ENCODE measurements at places on chromosomes 1 and 21. TPM values are rescaled to one million over a fixed set of nuclear protein-coding genes. Genes with fewer than 3 reads are reported as not detected.

GRCh38 chr1:34404804-34405203 is 228.1 kb downstream of the C1orf94 start:
- DNase-seq: no peak
- no peaks in the 10 kb centered on the region for H3K4me1 ChIP-seq

Gene TARBP1
- 34.3 TPM for total RNA-seq

GRCh38 chr1:38123356-38124135 is 77.0 kb upstream of the POU3F1 start:
- H3K27ac ChIP-seq: no peak overlapping the region
- H3K36me3 ChIP-seq: no peaks in the 10 kb centered on the region
- no peak overlapping the region for H3K4me3 ChIP-seq
- H3K27me3 ChIP-seq: no peaks in the 10 kb centered on the region
- H3K4me1 ChIP-seq: no peaks in the 10 kb centered on the region

Gene CDKN2C
- total RNA-seq: 0.39 TPM

DNA sequence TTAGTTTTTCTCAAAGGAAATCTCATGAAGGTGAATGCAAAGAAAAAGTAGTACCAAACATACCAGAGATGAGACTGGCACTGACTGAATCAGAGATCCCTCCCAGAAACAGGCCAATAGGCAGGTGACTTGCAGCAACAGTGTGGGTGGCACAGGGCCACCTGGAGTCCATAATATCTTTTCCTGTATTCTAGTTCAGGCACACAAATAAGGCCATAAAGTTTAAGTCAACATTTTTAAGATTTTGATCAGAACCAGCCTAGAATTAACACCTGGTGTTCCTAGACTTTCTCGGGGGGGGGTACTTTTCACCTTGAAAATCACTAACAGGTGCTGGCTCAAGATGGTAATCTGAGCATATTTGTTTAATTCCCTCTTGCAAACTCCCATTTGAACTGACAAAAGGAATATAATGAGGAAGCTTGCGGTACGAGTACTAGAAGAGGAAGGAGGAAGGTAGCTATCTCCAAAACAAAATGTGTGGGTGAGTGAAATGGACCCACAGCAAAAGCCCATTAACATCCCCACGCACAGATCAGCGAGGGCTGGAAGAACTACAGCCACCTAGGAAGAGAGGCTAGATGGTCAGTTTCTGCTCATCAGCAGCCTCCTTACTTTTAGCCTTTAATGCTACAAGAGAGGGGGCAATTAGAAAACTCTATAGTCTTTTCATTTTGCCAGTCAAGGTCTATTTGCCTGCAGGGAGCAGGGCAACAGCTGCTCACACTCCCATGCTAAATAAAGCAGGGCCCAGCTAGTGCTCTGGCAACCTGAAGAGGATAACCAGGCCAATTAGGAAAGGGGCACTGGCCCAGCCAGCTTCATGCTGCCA is 18.9 kb downstream of the SDE2 start:
- H3K4me1 ChIP-seq: no peaks in the 10 kb centered on the region
- no peak overlapping the region for H3K27ac ChIP-seq
- no peak overlapping the region for H3K4me3 ChIP-seq
- H3K36me3 ChIP-seq: peaks cover 27% of the 10 kb centered on the region
- no peak for DNase-seq
- no peaks in the 10 kb centered on the region for H3K27me3 ChIP-seq

DNA sequence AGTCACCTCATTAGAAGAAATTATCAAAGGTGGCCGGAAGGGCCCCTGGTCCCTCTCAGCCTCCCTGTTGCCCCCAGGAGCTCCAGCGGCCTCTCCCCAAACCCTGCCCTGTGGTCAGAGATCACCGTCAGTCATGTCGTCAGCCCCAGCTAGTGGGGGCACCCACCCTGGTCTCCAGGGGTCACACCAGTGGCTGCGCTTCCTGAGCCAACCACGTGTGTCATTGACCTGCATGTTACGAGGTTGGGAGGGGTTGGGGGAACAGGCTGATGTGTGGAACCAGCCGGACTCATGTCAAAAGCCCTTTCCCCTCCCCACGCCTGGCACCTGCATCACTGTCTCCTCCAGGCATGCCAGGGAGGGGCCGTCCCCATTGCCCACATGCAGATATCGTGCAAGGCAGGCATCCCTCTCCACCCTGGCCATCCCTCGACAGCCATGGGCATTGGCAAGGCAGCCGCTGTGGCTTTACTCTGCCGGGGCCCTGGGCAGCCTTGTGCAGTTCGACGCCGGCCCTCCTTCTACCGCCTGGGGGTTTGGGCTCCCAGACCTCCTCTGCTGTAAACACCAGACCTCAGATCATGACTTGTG is 128.7 kb downstream of the CRYAA start:
- H3K27ac ChIP-seq: no peak overlapping the region
- H3K36me3 ChIP-seq: no peaks in the 10 kb centered on the region
- DNase-seq: no peak
- H3K4me3 ChIP-seq: no peak overlapping the region
- peaks cover 17% of the 10 kb centered on the region for H3K4me1 ChIP-seq
- no peaks in the 10 kb centered on the region for H3K27me3 ChIP-seq

Gene KRTAP10-8
- not detected for total RNA-seq

Gene XKR8
- total RNA-seq: 17.5 TPM

DNA sequence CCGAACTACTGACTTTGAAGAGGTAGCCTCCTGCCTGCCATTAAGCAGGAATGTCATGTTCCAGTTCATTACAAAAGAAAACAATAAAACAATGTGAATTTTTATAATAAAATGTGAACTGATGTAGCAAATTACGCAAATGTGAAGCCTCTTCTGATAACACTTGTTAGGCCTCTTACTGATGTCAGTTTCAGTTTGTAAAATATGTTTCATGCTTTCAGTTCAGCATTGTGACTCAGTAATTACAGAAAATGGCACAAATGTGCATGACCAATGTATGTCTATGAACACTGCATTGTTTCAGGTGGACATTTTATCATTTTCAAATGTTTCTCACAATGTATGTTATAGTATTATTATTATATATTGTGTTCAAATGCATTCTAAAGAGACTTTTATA is 159.8 kb upstream of the SGIP1 start:
- H3K4me1 ChIP-seq: no peaks in the 10 kb centered on the region
- H3K27ac ChIP-seq: no peak overlapping the region
- H3K36me3 ChIP-seq: no peaks in the 10 kb centered on the region
- H3K27me3 ChIP-seq: no peaks in the 10 kb centered on the region
- no peak overlapping the region for H3K4me3 ChIP-seq

DNA sequence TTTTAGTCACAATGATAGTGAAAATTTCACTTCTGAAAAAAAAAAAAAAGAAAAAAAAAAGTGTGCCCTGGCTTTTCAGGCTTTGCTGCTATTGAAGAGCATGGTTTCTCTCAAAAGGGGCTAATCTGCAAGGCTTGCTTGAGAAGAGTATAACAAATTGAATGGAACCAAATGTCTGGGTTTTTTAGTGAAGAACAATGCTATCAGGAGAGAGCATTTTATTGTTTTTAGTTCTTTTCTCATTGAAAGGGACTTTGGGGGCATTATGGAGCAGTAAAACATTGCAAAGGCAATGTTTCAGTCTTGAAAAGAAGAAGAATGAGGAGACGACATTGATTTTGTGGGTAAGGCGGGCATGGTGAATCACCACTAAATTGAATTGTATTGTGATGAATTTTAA is 28.2 kb downstream of the VCAM1 start:
- H3K36me3 ChIP-seq: no peaks in the 10 kb centered on the region
- no peak for DNase-seq
- no peaks in the 10 kb centered on the region for H3K27me3 ChIP-seq
- H3K27ac ChIP-seq: no peak overlapping the region
- peaks cover 2% of the 10 kb centered on the region for H3K4me1 ChIP-seq

Gene CAMSAP2
- total RNA-seq: 16.7 TPM

DNA sequence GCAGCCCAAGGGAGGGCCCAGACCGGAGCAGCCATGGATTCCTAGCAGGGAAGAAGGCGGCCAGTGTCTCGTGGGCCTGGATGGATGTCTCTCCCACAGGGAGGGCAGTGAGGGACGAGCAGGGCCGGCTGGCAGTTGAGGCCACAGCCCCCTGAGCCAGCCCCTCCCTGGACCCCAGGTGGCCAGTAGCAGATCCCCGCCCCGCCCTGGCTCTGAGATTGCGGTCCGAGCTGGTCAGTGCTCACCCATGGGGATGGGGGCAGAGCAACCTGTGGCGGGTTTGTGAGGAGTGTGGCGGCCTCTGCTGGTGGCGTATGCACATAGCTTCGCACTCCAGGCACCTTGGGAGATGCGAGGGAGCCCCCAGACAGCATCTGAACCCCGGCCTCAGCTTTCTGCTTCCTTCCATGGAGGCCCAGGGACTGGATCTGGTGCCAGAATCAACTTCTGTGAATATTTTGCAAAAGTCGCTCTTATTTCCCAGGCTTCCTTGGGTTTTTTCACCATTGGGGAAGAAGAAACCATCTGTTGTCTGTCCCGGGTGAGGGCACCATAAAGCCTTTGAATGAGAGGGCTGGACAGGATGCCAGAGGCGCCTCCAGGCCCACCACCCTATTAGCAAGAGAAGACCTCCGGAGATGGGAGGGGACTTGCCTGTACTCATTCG is 8.4 kb upstream of the KCNN3 start:
- DNase-seq: peak; percentile 79
- H3K4me1 ChIP-seq: no peaks in the 10 kb centered on the region
- no peak overlapping the region for H3K4me3 ChIP-seq
- H3K27ac ChIP-seq: no peak overlapping the region

- H3K4me1 ChIP-seq: peaks cover 4% of the 10 kb centered on the region
- H3K27ac ChIP-seq: no peak overlapping the region
- no peaks in the 10 kb centered on the region for H3K27me3 ChIP-seq
- DNase-seq: no peak
- peaks cover 3% of the 10 kb centered on the region for H3K36me3 ChIP-seq
These were observed 3.8 kb upstream of the GALE start for GRCh38 chr1:23804183-23804835.

Gene SDC3
- total RNA-seq: 89.2 TPM

- H3K4me3 ChIP-seq: no peak overlapping the region
- H3K27ac ChIP-seq: no peak overlapping the region
- DNase-seq: no peak
- peaks cover 7% of the 10 kb centered on the region for H3K4me1 ChIP-seq
- H3K36me3 ChIP-seq: no peaks in the 10 kb centered on the region
- no peaks in the 10 kb centered on the region for H3K27me3 ChIP-seq
These were observed 48.2 kb downstream of the SLC9A1 start for GRCh38 chr1:27106561-27107323.

DNA sequence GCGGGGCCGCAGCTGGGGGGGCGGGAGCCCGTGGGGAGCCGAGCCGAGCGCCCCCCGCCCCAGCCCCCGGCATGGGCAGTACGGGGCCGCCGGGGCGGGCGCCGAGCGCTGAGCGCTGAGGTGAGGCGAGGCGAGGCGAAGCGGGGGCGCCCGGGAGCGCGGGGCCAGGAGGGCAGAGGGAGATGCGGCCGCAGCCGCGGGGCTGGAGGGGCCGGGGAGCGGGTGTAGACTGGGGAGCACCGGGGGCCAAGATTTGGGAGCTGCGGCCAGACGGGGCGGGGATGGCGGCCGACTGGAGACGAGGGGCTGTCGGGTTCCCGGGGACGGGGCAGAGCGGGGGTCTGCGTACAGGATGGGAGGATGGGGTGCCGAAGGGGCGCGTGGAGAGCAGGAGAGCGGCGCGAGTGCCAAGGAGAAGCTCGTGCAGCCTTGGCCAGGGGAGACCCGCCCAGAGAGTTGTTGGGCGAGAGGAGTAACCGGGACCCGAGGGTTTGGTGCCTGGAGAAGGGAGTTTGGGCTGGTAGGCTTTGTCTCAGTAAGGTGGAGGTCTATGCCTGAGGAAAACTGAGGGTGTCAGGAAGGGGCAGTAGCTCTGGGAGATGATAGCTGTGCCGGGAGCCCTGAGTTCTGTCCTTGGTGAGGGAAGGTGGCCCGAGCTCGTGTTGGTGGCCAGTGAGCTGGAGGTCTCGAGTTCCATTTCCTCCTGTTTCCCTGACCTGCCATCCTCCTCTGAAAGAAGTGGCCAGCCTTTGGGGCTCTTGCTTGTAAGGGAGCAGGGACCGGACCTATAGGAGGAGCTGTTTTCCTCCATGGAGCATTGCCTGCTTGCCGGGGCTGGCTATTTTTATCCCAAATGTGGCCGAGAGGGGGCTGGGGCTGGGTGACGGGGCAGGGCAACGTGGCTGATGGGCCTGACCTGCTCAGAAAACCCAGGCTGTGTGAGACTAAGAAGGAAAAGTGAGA is 539 bp downstream of the ATP8B2 start:
- H3K36me3 ChIP-seq: peaks cover 4% of the 10 kb centered on the region
- peak overlapping the region; percentile 88 for H3K27ac ChIP-seq
- peak; percentile 92 for DNase-seq
- peak overlapping the region; percentile 94 for H3K4me3 ChIP-seq

Gene TMEM183A
- 67.1 TPM for total RNA-seq

GRCh38 chr21:33843216-33843615 is 72.4 kb downstream of the ATP5PO start:
- peak overlapping the region; percentile 52 for H3K27ac ChIP-seq
- no peaks in the 10 kb centered on the region for H3K27me3 ChIP-seq
- H3K4me1 ChIP-seq: peaks cover 4% of the 10 kb centered on the region

DNA sequence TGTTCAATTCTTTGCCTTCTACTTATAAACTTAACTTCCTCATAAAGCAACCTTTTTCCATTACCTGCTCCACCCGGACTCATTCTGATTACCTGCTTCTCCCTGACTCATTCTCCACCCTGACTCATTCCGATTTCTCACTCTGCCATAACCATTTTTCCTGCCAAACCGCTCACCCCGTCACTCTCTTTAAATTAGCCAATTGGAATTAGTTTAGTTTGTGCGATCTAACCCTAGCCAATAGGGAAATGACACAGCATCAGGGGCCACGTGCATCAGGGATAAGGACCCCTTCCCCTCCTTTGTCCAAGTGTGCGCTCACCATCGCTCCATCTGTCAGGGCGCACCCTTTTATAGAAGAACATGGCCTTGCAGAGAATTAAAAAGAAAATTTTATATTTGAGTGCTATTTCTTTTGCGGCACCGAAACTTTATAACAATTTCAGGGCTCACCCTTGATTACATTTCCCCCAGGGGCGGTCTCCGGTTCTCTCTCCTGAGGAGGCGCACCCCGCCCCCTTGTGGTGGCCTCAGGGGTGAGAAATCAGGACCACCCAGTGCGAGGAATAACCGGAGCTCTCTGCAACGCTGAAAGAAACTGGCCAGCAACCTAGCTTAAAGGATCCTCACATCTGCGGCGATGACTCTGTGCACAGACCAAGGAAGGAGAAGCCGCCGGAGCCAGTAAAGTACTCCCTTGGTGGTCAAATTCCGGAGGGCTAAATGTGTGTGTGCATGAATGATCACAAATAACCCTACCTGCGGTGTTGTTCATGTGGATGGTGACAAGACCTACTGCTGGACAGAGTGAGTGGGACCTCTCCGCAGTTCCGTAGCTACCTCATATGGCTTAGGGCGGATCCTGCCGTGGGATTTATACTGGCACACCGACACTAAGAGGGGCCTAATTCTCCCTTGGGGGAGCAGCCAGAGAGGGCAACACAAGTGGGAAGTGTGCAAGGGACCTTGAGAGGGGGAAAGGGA is 30.3 kb upstream of the CBR3 start:
- H3K27me3 ChIP-seq: peaks cover 28% of the 10 kb centered on the region
- no peak overlapping the region for H3K27ac ChIP-seq
- peak overlapping the region; percentile 11 for H3K4me3 ChIP-seq
- DNase-seq: peak; percentile 83
- no peaks in the 10 kb centered on the region for H3K36me3 ChIP-seq

- H3K4me3 ChIP-seq: no peak overlapping the region
- no peaks in the 10 kb centered on the region for H3K36me3 ChIP-seq
These were observed 40.1 kb downstream of the SYT6 start for GRCh38 chr1:114113411-114114184.

Measured in cardiac muscle cell (in vitro differentiated cells and primary cell).